ENCODE measurements at places on chromosomes 4 and X. TPM values are rescaled to one million over a fixed set of nuclear protein-coding genes. Genes with fewer than 3 reads are reported as not detected.

DNA sequence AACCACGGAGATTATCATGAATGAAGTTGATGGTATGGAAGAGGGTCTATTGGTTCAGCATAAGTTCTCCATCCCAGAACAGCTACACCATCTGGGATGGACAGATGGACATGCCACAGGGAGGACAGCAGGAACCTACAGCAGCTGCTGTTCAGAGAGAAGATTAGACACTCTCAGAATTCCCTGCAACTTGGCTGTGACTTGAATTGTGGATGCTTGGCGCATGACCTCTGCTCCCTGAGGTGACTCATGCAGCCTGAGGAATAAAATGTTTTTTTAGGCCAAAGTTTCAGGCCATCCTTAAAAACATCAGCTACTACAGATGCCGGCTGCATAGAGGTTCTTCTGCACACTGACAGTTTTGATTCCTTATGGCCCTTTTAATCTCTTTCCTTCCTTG lies 97.3 kb downstream of the RS1 start:
- peak; percentile 24 for DNase-seq

GRCh38 chr4:33306131-33306530 lies 2586.0 kb downstream of the PCDH7 start:
- DNase-seq: no peak

DNA sequence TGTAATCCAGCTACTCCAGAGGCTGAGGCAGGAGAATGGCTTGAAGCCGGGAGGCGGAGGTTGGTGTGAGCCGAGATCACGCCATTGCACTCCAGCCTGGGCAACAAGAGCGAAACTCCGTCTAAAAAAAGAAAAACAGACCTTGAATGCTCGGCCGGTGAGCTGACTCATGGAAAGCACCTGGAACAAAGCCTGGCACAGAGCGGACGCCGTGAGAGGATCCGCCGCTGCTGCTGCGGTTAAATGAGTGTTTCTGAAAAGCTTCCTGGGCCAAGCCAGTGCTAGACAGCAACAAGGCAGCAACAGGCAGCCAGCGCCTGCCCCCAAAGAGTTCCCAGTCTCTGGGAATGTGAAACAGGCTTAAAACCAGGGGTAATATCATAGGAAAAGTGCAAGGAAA lies 186.4 kb downstream of the AFAP1 start:
- peak; percentile 48 for DNase-seq

- DNase-seq: no peak
Observed at GRCh38 chr4:80086296-80086695, 13.3 kb upstream of the ANTXR2 start.

Gene TCEAL6
- polyA plus RNA-seq: not detected

DNA sequence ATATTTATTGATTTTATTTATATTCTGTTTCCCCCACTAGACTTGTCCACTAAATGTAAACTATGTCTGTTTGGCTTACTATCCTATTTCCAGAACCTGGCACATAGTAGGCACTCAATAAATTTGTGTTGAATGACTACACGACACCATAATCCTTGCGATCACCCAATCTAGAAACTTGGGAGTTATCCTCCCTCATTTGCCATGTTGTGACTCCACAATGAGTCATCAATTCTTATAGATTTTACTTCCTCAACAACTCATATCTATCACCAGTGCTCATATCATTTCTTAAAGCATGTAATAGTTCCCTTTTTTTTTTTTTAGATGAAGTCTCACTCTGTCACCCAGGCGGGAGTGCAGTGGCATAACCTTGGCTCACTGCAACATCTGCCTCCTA lies 39.9 kb upstream of the VAMP7 start:
- DNase-seq: no peak

Gene SFRP2
- 0.06 TPM for polyA plus RNA-seq

Gene GPR78
- not detected for polyA plus RNA-seq

GRCh38 chrX:155046129-155046810 lies 19.6 kb downstream of the FUNDC2 start:
- no peak for DNase-seq

DNA sequence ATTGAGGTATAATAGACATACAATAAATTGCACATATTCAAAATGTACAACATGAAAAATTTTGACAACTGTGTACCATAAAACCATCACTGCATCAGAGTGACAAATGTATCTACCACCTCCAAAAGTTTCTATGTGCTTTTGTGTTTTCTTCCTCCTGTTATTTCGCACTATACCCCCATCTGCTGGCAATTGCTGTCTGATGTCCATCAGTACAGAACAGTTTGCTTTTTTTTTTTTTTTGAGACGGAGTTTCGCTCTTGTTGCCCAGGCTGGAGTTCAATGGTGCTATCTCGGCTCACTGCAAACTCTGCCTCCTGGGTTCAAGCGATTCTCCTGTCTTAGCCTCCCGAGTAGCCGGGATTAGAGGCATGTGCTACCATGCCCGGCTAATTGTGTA lies 154.3 kb upstream of the GIMD1 start:
- DNase-seq: no peak

- DNase-seq: no peak
Observed at GRCh38 chr4:24382381-24382780, 202.0 kb downstream of the DHX15 start.

Gene CENPVL1
- polyA plus RNA-seq: not detected

GRCh38 chr4:184536065-184536880 lies 61.9 kb upstream of the IRF2 start:
- DNase-seq: no peak

DNA sequence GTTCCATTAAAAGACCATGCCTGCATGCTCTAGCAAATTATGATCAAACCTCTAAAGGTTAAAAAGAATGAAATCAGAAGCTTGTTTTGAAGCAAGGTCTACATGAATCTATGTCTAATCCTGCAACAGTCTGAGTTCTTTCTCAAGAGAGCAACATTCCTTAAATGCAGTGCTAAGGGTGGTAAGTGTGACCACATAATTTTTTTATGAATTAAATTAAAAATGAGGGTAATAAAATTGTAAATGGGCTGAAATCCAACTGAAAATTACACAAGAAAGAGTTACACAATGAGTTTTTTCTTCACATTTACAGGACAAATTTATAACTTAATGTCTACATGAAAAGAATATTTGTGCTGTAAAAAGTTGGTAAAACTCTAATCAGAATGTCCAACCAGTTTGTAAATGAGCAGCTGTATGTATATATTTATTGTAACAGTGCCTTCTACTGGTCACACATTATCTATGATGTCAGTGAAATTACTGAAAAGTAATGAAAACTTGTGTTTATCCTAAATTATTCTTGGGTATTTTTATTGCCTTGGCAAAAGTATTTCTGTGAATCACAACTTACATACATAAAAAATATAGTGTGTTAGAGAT lies 336.3 kb upstream of the PITX2 start:
- DNase-seq: no peak

DNA sequence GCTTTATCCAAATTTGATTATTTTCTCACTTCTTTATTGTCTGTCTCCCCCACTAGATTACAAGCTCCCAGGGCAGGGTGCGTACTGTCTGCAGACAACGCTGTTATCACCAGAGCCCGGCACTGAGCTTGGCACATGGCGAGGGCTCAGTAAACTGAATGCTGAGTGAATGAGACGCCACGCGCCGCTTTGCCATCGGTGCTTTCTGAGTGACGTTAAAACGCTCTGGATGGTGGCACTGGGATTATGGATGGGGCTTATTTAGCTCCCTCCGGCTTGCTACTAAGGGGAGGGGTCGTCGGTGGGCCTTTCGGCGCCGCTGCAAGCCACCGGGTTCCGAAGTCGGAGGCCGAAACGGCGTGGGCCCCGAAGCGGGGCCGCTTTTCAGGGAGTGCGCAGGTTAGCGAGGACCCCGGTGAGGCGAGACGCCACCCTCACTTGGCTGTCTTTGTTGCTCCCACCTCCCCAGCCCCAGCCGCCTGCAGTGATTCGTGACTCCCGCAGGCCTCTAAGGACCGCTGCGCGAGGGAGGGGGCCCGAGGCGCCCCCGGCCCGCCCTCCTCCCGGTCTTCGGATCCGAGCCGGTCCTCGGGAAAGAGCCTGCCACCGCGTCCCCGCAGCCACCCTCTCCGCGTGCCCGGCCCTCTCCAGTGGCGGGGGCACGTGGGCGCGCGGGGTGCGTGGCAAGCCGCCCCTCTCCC lies 569 bp upstream of the FHL1 start:
- DNase-seq: peak; percentile 17

Gene EXOC1L
- not detected for polyA plus RNA-seq

DNA sequence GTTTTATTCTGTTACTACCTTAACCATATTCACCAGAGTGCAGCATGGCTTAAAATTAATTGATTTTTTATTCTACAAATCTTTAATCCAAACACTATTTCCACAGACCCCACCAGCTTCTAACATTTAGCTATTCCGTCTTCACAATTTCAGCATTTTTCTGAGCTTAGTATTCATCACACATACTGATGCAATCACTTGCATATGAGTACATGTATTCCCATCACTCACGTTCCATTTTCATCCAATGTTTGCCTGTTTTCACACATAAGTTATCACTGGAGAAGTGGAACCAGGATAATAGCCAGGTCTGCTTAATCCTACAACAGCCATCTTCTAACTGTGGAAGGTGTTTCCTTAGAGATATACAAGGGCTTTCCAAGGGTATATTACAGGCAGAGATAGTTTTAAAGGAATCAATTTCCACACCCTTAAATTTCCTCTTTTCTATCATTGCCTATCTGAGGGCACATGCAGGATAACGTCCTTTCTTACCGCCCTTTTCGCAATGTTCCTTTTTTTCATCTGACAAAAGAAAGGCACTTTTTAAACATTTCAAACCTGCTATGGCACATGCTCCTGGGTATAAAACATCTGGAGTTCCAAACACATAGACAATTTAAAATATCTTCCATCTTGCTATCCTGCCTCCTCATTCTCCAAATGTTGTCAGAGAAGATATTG lies 115.8 kb downstream of the CORIN start:
- DNase-seq: no peak

DNA sequence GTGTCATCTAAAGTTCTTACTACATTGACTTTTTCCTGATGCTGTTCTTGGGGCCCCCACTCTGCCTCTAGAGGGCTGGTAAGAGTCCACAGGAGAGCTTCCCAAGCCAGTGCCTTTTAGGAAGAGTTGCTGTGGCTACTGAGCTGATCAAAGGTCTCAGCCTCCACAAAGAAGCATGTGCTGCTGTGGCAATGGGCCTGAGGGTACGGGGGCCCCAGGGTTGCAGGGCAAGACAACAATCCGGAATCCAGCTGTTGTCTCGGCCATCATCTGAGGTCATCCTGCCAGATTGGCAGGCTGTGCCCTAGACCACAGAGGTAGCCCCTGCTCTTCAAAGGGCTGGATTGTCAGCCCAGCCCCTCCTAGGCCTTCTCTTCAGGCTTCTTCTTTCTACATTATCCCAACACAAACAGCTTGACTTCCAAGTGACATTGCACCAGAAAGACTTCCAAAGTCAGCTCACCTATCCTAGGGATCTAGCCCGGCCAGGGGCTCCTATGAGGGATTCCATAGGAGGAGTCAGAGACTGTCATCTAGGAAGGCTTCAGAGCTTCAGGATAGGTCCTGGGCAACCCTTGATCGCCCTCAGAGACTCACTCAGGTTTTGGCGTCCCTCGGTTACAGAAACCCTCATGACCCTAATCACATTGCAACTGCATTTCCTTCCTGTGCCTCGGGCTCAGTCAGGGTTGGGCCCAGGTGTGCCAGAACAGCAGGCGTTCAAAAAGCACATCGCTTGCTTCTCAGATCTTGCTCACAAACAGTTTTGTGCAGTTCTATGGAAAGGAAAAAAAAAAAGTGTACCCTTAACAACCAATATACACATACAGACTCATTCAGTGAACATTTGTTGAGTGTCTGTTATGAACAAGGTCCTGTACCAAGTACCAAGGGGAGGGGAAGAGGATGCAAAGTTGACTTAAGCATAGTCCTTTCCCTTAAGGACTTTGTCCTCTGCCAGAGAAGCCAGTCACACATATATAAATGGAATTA lies 27.8 kb downstream of the SLC25A5 start:
- no peak for DNase-seq

DNA sequence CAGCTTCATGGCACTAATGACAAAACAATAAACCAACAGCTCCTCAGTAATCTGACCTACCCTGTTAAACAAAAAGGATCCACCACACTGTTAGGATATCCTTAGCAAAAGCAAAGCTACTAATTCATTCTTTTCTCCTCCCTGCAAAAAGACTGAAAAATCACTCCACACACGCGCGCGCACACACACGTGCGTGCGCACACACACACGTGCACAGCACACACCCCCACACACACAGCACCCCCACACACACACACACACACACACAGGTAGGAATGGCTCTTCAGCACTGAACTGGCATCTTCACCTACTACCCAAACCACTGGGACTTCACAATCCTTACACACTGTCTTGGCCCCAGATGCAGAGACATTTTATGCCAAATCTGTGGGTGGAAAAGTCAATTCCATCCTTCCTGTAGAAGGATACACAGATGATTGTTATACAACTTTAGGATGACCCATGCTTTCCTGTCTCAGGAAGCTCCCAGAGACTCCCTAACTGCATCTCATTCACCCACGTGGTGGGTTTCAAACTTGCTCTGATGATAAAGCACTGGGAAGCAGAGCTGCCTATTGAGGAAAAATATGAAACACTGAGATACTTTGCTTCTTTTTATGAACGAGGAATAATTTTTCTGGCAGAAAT lies 102.5 kb downstream of the TSPAN5 start:
- no peak for DNase-seq

GRCh38 chr4:107915220-107915619 lies 16.1 kb upstream of the CYP2U1 start:
- no peak for DNase-seq

Gene ALB
- not detected for polyA plus RNA-seq

DNA sequence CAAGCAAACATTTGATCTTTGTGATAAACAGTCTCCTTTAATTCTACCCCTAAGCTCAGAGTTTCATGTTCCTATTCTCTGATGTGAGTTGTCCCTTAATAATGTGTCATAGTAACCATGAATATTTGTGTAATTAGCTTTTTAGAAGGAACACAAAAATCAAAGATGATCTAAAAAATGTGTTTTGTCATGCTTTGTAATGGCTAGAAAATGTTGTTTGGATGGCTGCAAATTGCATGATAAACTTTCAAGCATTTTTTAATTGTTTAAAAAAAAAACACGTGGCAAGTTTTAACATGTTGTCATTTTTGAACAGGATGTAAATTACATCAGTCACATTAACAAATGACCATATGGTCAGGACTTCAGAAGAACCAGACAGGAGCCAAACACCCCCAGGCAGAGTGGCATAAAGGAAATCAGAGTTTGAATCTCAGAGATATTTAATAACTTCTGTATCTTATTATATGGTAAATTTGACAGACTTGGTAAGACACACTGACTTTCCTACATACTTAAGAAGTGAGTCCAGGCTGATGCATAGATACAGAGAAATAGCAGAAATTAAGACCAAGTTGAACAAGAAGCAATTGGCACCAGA lies 223.9 kb upstream of the VEGFC start:
- DNase-seq: no peak

- DNase-seq: no peak
Observed at GRCh38 chr4:75671802-75672421, 1.3 kb downstream of the G3BP2 start.

Gene NSDHL
- 10.8 TPM for polyA plus RNA-seq

All from heart left ventricle (tissue), 16 donors.